EH (cell line): ENCODE measurements at places on chromosomes 6 and 20.

GRCh38 chr6:143457563-143458359 lies 7.2 kb downstream of the PEX3 start:
- DNase-seq, result peak; percentile 50

DNA sequence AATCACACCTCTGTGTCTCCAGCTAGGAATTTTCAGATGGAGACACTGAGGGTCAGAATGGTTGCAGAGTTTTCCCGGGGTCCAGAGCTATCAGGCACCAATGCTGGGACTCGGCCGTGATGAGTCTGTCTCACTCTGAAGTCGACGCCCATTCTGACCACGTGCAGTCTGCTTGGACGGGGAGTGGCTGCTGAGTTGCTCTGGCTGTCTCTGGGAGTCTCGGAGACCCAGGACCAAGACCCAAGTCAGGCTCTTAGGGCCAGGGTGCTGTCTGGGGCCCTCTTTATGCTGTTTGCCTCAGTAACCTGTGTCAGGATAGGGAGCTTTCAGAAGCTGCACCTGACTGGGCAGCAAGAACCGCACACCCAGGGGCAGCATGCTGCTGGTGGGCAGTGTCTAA lies 4.6 kb downstream of the IP6K3 start:
- no peak for DNase-seq

GRCh38 chr20:2104236-2104635 lies 2.6 kb downstream of the STK35 start:
- DNase-seq, result no peak

DNA sequence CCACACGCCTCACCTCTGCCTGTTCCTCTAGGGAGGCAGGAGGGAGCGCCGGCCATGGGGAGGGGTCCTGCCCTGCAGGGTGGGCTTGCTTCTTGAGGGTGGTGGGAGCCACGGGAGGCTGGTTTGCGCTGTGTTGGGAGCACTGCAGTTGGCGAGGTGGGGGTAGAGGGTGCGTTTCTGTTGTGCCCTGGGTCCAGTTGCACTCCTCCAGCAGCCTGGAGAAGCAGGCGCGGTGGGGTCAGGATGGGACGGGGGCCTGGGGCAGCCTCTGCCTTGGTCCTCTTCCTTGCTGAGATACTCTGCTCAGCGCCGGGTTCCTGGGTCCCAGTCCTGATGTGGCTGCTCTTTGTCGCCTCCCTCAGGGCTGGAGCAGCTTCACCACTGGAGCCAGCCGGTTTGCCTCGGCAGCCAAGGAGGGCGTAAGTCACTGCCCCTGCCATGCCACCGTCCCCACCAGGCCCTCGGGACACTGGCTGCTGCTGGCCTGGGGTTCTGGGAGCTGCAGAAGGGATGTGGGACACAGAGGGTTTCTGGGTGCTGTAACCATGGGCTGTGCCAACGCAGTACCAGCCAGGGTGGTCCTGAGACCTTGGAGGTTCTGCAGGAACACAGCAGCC lies 8.4 kb downstream of the ARFGAP1 start:
- DNase-seq, result peak; percentile 16

DNA sequence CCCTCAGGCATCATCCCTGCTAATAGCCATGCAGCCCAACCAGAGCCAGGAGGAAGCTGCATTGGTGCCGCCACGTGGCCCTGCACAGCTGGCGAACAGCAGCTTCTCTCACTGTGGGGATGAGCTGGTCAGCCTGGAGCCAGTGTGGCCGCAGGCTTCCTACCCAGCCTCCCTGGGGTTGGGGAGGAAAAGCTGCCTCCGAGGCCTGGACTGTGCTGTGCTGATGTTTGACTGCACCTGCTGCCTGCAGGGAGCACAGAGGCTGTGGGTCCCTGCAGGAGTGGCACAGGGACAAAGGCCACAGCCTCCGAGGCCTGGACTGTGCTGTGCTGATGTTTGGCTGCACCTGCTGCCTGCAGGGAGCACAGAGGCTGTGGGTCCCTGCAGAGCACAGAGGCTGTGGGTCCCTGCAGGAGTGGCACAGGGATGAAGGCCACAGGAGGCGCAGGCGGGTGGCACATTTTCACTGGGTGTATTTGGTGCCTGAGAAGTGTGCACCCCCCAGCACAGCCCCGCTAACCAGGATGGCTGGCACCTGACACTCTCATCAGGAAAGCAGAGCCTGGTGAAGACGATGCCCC lies 83.9 kb downstream of the DLL1 start:
- no peak for DNase-seq

DNA sequence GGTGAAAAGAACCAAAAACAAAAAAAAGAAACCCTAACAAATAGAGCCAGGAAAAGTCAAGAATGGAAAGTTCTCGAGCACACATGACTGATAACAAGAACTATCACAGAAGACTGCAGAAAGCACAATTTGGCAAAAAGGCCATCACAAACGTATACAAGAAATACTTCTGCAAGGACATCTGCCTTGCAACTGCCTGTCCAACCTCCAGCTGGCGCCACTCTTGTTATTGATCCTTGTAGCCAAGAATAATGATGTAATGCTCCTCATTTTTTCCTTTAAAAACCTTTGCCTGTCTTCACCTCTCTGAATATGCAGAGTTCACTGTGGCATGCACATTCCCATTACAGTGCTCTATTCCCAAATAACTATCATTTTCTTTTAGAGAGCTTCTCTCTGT lies 87.9 kb upstream of the BMP5 start:
- no peak for DNase-seq

DNA sequence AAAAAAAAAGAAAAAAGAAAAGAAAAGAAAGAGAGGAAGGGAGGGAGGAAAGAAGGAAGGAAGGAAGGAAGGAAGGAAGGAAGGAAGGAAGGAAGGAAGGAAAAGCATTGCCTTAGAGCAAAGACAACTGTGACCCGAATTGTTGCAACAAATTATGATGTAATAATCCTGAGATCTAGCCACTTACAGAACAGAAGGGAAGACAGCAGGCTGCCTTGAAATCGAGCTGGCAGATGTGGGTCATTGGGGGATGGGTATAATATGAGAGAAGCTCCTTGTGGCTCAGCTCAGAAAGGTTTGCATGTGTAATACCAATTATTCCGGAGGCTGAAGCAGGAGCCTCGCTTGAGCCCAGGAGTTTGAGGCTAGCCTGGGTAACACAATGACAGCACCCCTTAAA lies 208.1 kb upstream of the PROKR2 start:
- no peak for DNase-seq

GRCh38 chr6:116144605-116145004 lies 18.7 kb upstream of the COL10A1 start:
- DNase-seq, result peak; percentile 83

GRCh38 chr20:17878912-17879602 lies 89.5 kb downstream of the SNX5 start:
- no peak for DNase-seq

DNA sequence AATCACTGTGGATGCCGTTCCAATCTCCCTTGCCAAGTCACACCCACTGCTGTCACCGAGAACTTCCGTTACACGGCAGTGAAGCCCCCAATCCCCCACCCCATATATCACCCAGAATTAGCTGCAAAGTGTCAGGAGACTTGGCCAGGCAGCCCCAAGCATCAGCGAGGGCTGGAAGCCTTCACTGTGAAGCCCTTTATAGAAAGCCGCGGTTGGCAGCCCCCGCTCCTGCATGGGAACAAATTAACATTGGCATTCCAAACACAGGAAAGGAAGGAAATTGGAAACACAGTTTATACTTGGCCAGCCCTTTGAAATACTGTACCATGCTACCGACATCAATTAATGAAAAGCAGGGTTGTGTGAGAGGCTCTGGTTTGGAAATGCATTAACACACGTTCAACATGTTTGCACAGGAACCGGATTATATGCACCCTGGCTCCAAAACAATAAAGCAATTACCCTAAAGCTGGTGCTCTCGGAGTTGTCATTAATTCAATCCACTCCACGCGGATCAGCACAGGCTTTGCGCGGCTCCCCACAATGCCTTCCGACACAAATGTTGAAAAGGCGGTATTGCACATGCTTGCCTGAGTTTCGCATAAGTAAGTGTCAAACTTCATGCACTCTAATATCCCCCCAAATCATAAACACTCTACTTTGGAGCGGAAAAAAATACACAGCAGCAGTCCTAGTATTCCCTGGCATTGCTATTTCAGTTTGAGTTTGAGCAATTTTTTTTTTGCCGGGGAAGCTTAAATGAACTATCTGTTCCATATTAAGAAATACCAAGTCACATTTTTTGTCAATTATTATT lies 7.1 kb downstream of the BMP7 start:
- DNase-seq, result no peak

DNA sequence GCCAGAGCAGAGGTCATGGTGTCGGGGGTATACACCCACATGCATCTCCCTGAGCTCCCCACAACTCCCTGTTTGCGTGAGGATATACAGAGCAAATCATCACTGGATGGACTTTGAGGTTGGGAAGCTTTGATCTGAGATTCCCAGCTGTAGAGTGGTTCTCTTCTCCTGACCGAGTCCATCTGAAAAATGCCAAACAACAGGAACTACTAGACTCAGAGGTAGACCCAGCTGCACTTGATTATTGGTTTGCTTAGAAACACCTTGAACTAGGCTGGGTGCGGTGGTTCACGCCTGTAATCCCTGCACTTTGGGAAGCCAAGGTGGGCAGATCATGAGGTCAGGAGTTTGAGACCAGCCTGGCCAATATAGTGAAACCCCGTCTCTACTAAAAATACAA lies 125.0 kb downstream of the UNC5CL start:
- no peak for DNase-seq

- DNase-seq, result no peak
Measured at GRCh38 chr20:62269378-62269777, 31.1 kb downstream of the OSBPL2 start.

DNA sequence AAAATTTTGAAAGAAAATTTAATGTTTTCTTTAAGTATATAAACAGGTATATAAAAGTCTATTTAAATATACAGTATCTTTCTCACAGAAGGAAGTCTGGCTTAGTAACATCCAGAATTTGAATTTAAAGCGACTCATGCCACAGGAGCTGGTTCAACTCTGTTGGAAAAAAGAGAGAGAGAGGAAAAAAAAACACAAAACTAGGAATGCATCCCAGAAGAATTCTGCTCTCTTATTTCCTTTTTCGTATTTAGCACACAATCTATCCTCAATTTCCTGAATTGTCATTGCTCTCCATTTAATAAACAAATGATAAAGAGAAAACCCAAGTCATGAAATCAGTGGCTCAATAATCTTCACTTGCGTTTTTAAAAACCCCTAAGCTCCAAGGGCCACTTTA lies 107.5 kb upstream of the SCAF8 start:
- no peak for DNase-seq

DNA sequence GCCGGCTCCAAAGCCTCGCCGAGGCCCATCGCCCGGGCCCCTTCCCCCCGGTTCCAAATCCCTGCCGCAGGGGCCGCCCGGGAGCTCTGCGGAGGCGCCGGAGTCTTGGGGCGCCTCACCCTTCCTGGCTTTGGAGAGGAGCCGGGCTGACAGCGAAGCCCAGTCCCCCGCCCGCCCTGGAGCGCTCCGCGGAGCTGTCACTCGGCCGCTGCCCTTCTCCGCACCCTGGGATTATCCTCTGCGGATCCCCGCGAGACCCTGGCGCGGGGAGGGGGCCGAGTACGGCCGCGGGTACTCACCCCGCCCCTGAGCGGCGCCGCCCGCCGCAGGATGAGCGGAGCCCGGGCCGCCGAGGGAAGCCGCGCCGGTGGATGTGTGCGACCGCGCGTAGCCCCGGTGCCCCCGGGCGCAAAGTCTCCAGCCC lies 343 bp downstream of the SNAP91 start:
- no peak for DNase-seq

DNA sequence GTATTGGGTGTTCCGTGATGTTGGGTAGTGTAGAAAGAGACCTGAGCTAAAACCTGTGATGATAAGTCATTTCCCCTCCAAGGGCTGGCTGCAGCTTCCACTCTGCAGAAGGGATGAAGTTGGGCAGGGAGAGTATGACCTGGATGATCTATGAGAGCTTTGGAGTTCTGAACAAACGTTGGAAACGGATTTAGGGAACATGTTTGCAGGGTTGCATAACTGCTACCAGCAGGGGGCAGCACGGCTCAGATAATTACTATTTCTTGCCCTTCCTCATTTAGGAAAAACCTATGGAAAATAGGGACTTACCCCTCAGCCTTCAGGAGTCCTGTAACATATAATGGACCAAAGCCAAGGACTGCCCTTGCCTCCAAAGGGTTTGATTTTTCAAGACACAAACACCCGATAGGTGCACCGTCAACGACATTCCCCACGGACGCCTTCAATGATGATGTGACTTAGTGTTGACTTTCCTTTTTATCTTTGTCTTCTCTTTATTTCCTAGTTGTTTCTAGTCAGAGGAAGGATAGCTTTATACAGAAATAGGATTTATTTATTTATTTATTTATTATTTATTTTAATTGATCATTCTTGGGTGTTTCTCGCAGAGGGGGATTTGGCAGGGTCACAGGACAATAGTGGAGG lies 164.9 kb upstream of the SASH1 start:
- DNase-seq, result peak; percentile 70

- no peak for DNase-seq
Measured at GRCh38 chr6:12869816-12870432, 153.4 kb downstream of the PHACTR1 start.

- DNase-seq, result no peak
Measured at GRCh38 chr6:129599467-129599866, 110.5 kb downstream of the ARHGAP18 start.

- peak; percentile 90 for DNase-seq
Measured at GRCh38 chr6:10184371-10185227, 230.3 kb downstream of the TFAP2A start.

- peak; percentile 41 for DNase-seq
Measured at GRCh38 chr6:37433657-37434271, 743 bp downstream of the CMTR1 start.

GRCh38 chr6:113584767-113585166 lies 272.4 kb upstream of the MARCKS start:
- DNase-seq, result no peak

GRCh38 chr6:97203343-97203742 lies 79.7 kb downstream of the MMS22L start:
- no peak for DNase-seq

GRCh38 chr6:84280030-84280429 lies 52.6 kb upstream of the CEP162 start:
- DNase-seq, result peak; percentile 70

GRCh38 chr6:70667256-70667710 lies 400 bp upstream of the SMAP1 start:
- DNase-seq, result peak; percentile 1

DNA sequence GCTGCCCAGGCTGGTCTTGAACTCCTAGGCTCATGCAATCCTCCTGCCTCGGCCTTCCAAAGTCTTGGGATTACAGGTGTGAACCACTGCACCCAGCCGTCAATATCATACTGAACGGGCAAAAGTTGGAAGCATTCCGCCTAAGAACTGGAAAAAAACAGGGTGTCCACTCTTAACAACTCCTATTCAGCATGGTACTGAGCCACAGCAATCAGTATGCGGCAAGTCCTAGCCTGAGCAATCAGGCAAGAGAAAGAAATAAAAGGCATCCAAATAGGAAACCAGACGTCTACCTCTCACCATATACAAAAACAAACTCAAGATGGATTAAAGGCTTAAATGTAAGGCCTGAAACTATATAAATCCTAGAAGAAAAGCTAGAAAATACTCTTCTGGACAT lies 83.1 kb downstream of the FKBP5 start:
- no peak for DNase-seq

- DNase-seq, result no peak
Measured at GRCh38 chr6:54415517-54415916, 107.3 kb downstream of the TINAG start.

DNA sequence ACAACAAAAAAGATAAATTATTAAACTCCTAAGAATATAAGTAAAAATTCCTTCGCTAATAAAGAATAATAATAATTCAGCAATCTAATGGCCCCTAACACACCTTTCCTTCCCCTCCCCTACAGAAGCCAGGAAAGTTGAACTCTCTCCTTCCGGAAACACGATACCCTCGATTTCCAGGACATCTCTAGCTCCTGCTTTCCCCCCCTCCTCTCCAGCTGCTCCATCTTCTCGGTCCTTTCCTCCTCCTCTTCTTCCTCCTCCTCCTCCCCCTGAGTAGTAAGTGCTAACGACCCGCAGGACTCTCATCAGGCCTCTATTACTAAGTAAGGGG lies 603 bp downstream of the TASP1 start:
- DNase-seq, result peak; percentile 45
